ENCODE measurements at places on chromosomes 4 and X. TPM values are rescaled to one million over a fixed set of nuclear protein-coding genes. Genes with fewer than 3 reads are reported as not detected.

GABRB1 gene
- not detected for total RNA-seq

DNA sequence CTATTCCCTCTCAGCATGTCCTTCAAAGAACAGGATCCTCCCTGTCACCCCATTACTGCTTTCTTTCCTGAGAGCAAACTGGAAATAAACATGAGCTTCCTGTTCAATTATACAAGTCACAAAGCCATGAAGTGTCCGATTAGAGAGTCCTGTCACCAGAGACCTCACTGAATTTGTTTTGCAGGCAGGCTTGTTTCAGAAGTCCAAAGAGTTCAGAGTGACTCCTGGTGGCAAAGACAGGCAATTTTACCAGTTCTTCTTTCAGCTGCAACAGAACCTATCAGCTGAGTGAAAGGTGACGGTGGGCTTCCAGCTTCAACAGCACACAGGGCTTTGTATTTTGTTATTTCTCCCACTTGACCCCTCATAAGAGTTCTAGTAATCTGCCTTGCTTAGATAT, 6.4 kb downstream of the ELK1 start:
- no peak for DNase-seq

DNA sequence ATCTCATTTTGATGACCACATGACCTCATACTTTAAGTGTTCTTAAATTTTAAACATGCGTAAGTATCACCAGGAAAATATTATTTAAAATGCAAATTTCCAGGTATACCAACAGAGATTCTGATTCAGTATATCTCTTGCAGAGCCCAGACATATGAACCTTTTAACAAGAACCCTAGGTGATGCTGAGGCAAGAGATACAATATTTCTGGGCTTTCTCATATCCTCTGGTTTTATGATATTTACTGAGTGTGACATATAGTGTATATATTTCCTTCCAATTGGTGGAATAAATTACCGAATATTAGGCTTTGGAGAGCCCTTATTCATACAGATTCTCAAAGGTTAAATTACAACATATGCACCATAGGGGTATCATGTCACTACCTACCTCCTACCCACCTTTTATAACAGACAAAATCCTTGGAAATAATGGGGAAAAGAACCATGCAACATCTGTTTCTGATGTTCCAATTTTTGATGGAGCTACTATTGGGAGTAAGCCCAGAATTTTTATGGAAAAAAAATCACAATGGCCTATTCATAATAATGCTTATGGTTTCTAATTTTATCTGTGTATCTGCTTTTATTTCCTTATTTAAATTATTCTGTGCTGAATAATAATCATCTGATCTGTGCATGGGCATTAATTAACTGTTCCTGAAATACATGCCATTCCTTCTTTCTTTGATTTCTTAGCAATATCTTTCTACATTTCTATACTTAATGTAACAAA, 27.1 kb downstream of the KCTD8 start:
- DNase-seq = no peak

GRCh38 chr4:158945529-158946108, 157.3 kb upstream of the RAPGEF2 start:
- DNase-seq = no peak

PRR32 gene
- not detected for total RNA-seq

Measured in bronchial epithelial cell (primary cell).